ENCODE measurements at places on chromosomes 12 and 14.

DNA sequence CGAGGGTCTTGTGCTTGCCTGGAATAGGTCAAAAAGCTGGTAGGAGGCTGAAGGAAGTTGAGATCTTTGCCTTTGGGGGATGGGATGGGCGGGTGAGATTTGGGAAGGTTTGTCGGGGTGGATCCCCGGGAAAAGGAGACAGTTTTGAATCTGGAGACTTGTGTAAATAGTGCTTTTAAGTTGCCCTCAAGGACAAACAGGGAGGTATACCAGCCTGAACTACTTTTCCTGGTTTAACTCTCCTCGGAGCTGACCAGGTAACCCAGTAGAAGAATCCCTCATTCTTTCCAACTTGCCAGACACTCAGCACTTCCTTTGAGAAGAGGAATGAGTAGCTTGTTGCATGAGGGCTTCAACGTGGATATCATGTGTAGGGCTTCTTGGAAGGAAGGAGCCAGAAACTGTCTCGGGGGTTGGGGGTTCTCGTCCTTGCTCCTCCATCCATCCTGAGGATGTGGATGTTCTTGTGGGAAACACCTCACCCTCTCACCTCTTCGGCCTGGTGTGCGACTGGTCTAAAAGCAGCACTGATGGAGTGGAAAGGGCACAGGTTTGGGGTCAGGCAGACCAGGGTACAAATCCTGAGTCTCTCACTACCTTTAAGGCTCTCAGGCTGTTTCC, 1.9 kb downstream of the TEAD4 start:
- DNase-seq: no peak

DNA sequence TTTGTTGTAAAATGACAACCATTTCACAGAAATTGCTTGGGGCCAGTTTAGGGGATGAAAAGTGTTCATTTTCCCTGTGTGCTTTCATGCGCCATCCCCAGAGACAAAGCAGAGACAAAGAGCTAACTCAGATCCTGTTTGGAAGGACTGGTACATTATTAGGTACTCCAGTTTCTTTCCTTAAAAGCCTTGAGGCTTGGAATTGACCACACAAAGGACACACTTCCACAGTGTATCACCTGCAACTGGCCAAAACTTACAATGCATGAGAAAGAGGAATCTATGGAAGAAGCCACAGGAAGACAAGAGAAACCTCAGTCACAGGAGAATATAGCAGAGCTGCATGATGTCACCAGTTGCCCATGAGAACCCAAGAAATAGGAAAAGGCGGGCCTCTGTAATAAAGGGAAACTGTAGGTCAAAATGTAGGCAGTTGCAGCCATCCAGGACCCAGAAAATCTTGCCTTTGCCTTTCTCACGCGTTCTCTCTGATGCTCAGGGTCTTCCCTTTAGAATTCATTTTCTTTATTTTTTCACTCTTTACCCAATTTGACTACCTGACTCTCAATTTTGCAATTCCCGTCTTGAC, 339.0 kb downstream of the RMST start:
- DNase-seq: no peak

DNA sequence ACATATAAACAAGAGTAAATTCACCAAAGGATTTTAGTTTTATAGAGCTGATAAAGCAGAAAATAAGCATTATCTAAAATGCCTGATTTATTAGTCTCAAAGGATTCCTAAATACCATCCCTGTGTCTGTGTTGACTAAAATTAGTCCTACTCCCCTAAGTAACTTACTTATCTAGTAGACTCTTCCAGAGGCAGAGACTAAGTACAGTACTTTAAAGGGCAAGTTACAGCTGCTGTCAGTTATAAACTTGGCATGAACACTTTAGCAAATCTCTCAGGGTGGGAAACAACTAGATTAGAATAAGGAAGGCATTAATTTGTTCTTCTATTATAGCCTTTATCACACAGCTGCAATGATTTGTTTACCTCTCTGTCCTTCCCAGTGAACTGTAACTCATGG, 46.0 kb downstream of the ATP2B1 start:
- DNase-seq: no peak

- DNase-seq: no peak
Observed at GRCh38 chr12:113002155-113002554, 23.8 kb downstream of the OAS2 start.

- no peak for DNase-seq
Observed at GRCh38 chr12:50005175-50005574, 20.1 kb downstream of the RACGAP1 start.

DNA sequence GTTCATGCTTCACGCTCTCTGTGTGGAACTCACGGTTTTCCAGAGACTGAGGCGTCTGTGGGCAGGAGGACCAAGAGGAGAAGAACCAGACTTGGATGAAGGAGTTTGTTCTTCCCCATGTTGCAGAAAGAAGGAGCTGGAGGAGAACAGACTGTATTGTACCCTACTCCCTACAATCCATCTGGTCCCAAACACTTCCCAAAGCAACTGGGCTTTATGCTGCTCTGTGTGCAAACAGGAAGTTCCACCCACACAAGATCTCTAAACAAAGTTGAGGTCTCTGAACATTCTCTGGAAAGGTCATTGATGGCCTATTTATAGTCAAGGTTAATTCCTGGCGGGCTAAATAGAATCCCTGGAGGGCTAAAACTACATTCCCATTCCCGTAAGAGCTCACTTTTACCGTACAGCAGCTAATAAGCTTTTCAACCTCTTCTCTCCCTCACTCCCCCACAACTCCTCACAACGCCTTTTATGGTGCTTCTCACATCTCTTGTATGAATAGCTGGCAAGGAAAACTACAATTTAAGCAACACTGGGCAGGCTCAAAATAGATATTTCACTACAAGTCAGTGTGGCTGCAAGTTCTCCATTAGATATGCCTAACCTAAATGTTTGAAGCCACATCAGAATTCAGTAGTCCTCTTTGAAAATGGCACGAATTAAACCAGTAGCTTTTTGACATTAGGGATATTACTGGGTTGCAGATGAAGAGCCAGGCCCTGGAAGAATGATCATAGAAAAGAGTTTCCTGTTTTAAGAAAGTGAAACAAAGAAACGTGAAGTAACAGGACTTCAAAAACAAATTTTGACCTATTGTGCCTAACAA, at the start of gene A2M:
Gene A2M (minus strand): TSS at position 189 of the 829 bp plus-strand sequence. CDS start 70 bp downstream, at position 119.
- DNase-seq: no peak

GRCh38 chr12:107903341-107904061, 129.0 kb downstream of the ASCL4 start:
- DNase-seq: no peak

DNA sequence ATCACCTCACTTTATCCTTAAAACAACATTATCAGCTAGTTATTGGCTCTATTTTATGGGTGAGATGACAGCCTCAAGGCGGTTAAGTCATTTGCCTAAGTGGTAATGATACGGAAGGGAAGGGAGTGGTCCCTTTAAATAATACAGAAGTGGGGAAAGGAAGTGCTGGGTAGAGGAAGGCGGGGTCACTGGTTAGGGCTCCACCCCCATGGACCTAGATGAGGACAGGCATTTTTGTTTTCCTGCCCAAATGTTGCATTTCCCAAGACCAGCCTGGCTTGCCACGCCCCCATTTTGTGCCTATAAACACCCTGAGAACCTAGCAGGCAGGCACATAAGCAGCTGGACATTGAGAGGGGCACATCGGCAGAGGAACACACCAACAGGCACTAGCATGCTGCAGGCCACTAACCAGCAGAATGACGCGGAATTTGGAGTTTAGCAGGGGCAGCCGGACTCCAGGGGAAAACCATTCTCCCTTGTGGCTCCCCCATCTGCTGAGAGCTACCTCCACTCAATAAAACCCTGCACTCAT, 100.9 kb downstream of the EPS8 start:
- no peak for DNase-seq

DNA sequence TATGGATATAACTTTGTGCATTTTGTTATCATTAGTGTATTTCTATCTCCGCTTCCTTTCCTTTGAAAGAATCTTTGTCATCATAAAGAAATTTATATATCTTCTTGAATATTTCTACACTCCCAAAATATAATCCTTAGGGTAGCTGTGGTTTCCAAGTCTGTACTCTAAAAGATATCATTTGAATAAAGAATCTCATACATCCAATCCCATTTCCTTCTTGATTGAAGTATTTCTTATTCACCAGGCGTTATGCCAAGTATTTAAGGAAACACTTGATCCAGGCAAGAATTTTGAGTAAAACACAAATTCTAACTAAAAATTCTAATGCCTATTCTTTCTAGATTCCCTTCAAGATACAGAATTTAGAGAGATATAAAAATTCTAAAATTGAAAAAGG, 821.8 kb downstream of the GALC start:
- DNase-seq: no peak

GRCh38 chr12:49687941-49688340, 19.3 kb downstream of the FMNL3 start:
- DNase-seq: no peak

DNA sequence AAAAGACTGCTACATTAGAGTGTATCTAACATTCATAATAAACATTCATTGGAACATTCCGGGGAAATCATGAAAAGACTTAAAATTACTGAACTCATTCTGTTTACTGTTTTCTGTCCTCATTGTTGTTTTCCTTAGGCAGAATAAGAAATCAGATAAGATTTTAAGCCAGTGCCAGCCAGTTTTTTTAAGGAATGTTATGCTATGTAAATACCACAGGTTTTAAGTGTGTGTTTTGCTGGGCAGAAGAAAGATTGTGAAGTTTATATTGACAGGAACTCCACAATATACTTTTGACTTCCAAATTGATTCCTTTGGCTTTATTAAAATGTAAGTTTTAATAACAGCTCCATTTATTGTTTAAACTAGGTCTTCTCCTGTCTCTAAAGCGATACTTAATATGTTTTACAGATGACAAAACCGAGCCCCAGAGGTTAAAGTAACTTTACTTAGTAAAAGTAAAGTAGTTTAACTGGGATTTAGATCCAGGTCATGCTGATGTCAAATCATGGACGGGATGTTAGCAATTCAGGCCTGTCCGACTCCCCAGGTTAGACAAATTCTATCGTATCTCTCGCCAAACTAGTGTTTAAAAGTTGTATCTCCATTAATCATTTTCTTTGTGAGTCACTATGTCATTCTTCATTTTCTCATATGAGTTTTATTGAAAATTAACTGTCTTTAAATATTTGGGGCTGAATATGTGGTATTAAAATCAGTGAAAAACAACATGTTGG, 1.7 kb downstream of the LARP4 start:
- DNase-seq: no peak

- no peak for DNase-seq
Observed at GRCh38 chr12:103810111-103810510, 30.9 kb downstream of the NT5DC3 start.

- DNase-seq: no peak
Observed at GRCh38 chr14:56193347-56193746, 75.1 kb downstream of the PELI2 start.

DNA sequence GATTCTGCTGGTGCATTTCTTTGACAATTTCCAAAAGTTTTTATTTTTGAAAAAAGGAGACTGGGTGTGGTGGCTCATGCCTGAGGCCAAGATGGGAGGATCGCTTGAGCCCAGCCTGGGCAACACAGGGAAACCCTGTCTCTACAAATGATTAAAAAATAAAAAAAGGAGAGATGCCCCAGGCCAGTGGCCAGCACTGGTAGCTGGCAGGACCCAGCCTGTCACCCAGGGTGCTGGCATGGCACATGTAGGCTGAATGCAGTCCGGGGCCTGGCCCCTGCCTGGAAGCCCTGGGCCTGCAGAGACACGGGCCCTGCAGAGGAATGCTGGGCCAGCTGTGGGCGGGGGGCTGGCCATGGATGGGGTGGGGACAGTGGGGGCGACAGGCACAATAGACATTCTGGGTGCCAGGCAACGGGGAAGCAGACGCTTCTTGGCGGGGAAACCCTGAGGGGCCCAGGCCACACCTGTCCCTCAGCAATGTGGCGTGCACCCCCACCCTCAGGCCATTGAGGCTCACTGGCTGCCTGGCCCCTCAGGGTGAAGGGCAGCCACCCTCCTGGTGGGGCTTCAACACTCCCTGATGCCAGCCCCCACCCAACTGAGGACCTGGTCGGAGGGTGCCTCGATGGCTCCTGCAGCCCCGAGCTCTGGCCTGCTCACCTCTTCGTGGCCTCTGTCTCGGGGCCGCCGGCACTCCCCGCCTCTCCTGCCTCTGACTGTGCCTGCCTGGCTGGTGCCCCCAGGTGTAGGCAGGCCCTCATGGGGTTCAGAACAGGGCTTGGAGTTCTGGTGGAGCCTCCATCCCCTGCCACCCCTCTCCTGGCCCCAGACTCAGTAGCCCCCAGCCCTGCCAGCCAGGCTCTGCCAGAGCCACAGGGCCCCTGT, 12.1 kb downstream of the TRMT61A start:
- no peak for DNase-seq

DNA sequence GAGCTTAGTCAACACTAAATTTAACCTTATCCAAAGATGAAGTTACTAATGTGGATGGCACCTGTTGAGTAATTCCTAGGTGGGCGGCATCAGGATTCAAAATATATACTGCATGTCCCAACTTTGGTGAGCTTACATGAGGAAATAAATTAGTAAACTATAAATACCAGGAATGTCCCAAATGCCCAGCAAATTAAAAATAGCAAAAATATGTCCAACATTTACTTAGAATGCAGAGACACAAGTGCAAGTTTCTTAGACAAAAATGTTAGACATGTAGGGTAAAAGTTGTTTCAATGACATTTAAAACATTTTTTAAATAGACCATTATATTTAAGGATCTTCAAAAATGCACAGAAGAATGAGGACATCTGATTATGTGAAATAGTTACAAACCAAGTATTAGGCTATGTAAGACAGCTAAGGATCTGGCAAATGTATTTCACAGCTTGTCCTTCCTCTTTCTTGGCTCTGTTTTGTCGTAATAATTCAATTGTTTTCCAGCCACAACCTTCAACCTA, 115.9 kb downstream of the NAV3 start:
- DNase-seq: no peak

GRCh38 chr12:114638790-114639435, 45.1 kb downstream of the TBX3 start:
- no peak for DNase-seq

DNA sequence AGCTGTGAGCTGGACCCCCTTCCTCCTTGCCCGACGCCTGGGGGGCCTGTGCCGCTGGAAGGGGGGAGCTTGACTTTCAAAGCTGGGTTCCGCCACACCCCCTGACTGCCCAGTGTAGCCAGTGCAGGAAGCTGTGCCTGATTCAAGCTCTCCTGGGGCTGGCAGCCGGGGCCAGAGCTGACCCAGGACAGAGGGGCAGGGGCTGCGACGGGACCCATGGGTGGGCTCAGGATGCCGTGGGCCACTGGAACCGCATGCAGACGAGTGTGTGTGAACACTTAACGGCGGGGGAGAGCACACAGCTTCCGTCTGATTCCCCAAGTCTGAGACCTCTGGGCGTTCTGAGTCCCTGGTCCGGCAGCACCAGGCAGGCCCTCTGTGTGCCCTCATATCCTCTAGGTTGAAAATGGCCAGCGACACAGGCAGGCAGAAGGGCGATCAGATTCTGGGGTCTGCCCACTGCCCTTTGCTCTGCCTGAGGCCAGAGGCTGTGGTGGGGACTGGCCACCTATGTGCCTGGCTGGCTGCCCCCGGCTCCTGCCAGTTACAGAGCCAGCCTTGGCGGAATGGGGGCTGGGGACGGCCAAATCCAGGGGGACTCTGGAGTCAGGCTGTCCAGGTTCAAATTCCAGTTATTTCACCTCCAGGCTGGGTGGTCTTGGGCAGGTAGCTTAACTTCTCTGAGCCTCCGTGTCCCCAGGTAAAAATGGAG, 54.0 kb downstream of the CYP46A1 start:
- no peak for DNase-seq
